Inflammatory macrophage treated with lipopolysaccharide for 4 hours (primary cell): ENCODE measurements at places on chromosomes 4 and X.

- no peak for DNase-seq
These were observed 1534.6 kb upstream of the AGA start for GRCh38 chr4:178976861-178977260.

- no peak for DNase-seq
These were observed 233.0 kb upstream of the UGT8 start for GRCh38 chr4:114365591-114365990.

- no peak for DNase-seq
These were observed 76.4 kb downstream of the CXXC4 start for GRCh38 chr4:104418286-104418685.

DNA sequence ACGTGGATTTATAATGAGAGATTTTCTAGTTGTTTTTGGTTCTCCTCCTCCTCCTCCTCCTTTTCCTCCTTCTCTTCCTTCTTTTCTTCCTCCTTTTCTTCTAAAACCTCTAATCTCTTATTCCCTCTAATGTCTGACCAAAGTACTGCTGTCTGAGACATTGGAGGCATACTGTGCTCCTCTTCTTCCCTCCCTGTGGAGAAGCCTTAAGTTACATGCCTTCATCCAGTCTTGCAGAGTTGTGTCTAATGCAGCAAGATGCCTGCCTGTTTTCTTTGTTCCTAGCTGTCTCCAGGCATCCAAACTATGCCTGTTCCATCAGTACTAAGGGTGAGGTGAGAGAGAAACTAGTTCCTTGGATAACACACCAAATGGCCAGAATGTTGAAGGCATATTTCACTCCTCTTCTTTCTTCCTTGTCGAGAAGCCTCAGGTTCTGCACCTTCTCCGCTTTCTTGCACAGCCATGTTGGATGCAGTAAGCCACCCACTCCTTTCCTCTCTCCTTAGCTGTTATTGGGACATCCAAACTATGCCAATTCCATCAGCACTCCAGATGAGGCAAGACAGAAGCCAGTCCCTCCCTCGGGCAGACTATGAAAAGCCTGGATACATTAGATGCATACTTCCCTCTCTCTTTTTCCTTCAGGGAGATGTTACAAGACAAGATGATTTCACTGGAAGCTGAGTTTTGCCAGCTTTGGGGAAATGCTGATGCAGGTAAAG lies 285.7 kb upstream of the TRAM1L1 start:
- no peak for DNase-seq

DNA sequence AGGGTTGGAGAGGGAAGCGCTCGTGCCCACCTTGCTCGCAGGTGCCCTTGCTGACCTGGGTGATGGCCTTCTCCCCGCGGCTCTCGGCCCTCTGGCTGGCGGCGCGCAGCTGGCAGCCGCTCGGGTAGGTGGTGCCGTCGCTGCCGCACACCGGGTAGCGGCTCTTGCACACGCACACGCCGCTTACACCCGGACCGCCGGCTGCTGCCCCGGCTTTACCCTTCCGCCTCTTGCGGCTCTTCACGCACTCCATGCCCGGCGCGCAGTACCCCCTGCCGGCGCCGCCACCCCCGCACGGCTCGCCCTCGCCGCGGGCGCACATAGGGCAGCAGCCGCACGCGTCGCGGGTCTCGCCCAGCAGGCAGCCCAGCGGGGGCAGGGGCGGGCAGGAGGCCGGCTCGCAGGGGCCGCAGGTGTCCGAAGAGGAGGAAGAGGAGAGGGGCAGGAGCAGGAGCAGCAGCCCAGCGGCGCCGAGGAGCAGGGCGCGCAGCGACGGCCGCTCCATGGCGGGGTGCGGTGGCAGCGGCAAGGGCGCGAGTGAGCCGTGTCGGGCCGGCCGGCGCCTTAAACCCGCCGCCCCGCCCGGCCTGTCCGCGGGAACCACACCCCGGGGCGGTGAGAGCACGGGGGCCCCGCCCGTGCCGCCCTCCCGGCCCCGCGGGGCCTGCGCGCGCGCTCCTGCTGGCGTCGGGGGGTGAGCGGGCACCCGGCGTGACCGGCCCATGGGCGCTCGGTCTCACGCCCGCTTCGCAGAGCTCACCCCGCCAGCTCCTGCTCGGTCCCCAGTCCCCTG lies at the start of gene IGFBP7:
Gene IGFBP7, minus strand, starts transcription at position 539 of the 793 bp plus-strand sequence. Its CDS starts 34 bp downstream, at position 505.
- peak; percentile 26 for DNase-seq

- DNase-seq: no peak
These were observed 81.9 kb downstream of the RBM47 start for GRCh38 chr4:40547789-40548132.

GRCh38 chrX:71815121-71815905 lies 52.2 kb downstream of the CXorf49B start:
- no peak for DNase-seq

DNA sequence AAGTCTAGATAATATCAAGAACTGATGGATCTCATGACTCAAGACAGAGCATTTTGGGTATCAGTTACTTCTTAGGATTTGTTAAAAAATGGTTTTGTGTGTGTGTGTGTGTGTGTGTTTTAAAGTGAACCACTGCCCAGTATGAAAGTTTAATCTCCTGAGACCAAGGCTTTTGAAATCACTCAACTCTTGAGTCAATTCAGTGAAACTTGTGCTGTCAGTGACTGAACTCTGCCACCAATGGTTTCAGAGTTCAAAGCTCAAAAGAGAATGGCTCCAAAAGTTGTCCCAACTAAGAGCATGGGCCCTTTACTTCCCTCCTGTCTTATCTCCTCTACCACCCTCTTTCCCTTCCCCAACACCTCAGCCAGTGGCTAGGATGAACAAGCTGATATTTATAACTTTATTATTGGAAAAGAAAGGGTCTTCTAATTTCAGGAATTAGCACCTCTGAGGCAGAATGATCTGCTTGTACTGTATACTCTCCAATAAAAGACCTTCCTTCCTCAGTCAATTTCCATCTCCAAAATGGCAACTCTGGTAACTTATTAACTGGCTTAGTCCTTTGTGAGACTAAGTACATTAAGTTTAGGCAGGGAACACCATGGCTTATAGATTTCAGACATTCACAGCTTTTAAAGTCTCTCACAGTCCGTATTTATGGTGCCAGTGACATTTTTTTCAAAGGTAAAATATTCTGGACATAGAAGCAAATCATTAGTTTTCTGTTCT lies 152.2 kb downstream of the REPS2 start:
- no peak for DNase-seq

GRCh38 chrX:82848111-82848510 lies 660.0 kb upstream of the POU3F4 start:
- no peak for DNase-seq

GRCh38 chr4:188082796-188083195 lies 26.6 kb downstream of the TRIML2 start:
- DNase-seq: no peak

DNA sequence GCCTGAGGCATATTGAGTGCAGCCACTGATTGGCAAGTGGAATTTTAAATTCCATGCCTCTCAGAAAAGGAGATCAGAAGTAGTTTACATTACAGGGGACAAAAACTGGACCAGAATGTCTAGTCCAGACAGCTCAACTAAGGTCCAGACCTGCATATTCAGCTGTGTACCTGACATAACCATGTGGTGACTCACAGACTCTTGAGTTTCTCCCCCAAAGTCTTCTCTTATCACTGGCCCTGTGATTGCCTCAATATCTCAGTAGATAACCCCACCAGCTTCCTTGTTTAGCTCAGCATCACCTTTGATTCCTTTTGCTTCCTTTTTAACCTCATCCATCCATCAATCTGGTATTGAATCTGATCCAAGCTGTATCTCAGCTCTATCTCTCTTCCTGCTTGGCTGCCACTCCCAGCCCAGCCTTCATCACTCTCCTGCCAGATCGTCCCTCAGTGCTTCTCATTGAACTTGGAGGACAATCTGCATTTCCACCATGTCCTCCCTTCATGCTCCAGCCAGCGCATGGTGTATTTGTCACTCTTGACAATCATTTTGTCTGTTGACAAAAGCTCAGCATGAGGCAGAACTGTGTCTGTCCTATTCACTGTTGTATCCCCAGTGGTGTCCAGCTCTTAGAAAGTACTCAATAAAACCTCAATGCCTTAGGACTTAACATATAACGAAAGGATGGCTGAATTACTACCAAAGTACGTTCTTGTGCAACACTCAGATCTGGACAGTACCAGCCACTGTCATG lies 27.8 kb upstream of the SLC2A9 start:
- DNase-seq: no peak

DNA sequence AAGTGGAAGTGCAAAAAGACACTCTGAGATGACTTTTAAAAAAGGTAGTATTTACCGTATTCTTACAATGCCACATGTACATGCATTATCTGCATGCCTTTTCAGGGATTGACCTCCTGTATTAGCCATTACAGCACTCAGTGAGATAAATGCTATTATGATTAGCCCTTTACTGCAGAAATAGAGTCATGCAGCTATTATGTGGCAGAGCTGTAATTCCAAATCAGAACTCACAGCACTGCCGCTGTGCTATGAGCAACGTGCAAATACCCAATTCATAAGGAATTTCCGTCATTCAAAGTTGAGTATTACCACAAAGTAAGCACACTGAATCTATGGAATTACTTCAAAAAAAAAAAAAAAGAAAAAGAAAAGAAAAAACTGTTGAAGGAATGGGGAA lies 92.1 kb upstream of the SMAD1 start:
- no peak for DNase-seq

DNA sequence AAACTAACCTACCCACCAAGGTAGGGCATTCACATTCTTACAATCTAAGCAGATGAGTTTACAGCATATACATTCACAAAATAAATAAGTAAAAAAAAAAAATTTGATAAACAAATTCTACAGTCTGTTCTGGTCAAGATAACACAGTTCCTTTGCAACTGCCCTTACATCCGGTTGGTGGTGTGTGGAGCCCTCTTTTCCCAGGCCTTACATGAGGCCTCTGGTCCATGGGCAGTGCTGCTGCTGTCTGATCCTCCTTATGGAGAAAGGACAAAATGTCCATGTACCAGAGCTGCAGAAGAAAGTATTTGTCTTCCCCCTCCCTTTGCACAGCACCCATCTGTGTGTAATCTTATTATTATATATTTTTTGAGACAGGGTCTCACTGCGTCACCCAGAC lies 2.2 kb upstream of the SEPTIN11 start:
- DNase-seq: no peak

GRCh38 chr4:155904331-155904730 lies 835 bp downstream of the TDO2 start:
- no peak for DNase-seq

DNA sequence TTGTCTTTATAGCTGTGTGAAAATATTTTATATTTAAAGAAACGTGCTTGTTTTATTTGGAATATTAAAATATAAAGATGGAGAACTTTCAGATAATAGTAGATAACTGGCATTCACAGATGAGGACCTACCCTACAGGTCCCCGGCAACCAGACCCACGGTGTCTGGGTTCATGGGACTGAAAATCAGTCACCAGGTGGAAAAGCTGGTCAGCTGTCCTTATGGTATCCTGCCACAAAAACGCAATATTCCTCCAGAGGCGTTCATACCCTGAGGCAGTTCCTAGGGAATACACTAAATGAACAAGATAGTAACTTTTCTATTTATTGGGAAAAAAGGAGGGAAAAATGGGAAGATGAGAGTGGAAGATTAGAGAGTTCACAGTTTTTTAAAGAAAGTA lies 1.2 kb downstream of the TLR6 start:
- no peak for DNase-seq

GRCh38 chr4:7596918-7597606 lies 162.3 kb upstream of the PSAPL1 start:
- DNase-seq: peak; percentile 4

DNA sequence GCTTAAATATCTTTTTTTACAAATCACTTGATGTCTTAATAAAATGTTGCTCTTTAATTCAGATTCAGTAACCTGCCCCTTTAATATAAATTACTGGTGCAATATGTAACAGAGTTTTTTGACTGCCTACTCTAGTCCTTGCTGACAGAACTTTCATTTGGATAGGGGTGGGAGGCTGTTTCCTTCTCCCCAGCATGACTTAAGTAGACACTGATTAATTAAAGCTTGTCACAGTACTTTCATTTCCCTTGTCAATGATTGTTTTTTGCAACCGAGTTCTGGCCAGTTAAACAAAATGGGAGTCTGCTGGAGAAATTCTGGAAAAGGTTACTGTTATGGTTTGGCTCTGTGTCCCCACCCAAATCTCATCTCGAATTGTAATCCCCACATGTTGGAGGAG lies 37.3 kb upstream of the BBS12 start:
- DNase-seq: no peak

DNA sequence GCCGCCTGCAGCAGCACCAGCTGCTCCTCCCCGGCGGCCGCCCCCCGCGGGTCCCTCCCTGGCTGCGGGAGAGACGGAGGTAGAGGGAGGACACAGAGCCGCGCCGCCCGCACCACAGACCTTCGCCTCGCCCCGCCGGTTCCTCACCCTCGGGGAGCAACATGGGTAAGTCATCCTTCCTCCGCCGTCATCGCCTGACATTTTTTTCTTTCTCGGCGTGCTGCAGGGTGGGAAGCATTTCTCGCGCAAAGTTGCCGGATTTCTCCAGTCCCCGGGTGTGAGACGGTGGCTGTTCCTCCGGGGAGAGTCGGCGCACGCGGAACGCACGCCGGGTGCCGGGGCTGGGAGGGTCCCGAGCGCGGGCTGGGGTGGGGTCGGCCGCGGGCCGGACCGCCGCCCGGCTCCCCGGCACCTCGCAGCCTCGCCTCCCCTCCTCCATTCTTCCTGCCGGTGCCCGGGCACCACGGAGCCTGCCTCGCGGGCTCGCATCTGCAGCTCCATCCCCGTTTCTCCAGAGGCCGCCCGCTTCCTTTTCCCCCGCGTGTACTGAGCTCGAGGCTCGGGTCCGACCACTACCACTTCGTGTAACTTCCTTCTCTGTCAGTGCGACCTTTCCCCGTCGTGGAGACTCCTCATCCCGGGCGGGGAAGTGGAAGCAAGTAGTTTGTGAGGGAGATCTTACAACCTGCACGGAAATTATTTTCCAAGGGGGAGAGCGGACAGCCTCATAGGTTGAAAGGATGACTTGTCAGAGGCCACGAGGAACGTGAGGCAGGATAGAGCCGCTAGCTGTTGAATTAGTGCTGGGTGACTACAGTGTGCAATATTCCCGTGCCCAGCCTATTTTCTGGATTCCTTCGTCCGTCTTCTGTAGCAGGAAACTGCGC lies 464 bp downstream of the RAP1GDS1 start:
- DNase-seq: peak; percentile 51

DNA sequence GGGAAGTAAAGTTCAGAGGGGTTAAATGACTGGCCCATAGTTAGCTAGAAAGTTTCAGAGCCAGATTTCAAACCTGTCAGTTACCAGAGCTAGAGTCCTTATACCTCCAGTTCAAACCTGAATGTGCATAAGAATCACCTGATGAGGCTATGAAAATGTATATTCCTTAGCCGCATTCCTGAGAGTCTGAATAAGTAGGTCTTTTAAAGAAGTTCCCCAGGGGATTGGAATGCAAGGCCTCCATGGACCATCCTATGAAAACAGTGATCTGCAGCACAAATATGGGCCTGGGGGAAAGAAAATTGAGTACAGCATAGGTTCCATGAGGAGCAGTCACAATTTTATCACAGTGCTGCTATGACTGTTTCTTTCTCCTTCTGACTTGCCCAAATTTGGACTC lies 263.9 kb upstream of the CXorf66 start:
- DNase-seq: no peak

GRCh38 chr4:128123036-128123435 lies 61.9 kb downstream of the LARP1B start:
- DNase-seq: no peak
